Inflammatory macrophage treated with lipopolysaccharide for 1 hour (primary cell): ENCODE measurements at places on chromosomes 1 and 21.

- no peak for DNase-seq
Measured at GRCh38 chr1:70101774-70102173, 103.6 kb downstream of the LRRC40 start.

GRCh38 chr1:54408147-54409066, 2.2 kb upstream of the SSBP3 start:
- DNase-seq = peak; percentile 74

GRCh38 chr1:20102875-20103274, 16.5 kb downstream of the PLA2G2D start:
- no peak for DNase-seq

DNA sequence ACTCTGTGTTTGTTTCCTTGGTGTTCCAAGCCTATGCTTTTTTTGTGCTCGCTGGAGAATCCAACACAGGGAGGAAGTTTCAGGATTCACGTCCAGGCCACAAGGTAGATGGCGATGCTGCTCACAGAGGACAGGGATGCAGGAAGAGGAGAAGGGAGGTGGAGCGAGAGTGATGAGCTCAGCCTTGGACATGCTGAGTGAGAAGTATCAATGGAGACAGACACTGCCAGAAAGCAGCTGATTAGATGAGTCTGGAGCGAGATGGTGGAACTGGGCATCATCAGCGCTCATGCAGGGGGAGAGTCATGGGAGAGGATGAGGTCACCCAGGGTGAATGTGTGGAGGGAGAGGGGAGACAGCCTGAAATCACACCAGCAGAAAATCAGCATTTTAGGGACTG, 110.0 kb downstream of the GLUL start:
- no peak for DNase-seq

DNA sequence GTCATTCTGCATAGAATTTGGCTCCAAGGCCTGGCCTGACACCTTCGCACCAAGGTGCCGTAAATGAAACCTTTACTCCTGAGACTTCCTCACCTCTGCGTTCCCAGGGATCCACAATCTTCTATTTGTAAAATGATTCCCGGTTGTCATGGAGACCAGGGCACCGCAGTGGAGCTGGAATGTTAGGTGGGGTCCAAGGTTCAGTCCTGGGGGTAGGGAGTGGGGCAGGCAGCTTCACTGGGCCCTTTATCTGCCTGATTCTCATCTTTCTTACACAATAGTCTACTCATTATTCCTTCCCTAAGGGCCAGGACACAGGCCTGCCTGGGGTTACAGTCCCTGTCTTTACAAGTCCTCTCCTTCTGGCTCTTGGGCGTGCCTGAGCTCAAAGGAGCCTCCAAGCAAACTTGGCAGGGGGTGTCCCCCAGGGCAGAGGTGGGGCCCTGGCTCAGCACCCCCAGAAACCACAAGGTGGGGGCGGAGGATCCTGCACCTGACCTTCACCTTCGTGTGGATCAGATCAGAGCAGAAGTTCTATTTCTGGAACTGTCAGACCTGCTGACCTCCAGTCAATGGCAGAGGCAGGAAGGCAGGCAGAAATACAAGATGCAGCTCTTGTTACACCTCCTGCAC, 51.1 kb downstream of the RIPK4 start:
- no peak for DNase-seq

GRCh38 chr1:187413405-187414169, 584.8 kb downstream of the PLA2G4A start:
- DNase-seq = no peak

DNA sequence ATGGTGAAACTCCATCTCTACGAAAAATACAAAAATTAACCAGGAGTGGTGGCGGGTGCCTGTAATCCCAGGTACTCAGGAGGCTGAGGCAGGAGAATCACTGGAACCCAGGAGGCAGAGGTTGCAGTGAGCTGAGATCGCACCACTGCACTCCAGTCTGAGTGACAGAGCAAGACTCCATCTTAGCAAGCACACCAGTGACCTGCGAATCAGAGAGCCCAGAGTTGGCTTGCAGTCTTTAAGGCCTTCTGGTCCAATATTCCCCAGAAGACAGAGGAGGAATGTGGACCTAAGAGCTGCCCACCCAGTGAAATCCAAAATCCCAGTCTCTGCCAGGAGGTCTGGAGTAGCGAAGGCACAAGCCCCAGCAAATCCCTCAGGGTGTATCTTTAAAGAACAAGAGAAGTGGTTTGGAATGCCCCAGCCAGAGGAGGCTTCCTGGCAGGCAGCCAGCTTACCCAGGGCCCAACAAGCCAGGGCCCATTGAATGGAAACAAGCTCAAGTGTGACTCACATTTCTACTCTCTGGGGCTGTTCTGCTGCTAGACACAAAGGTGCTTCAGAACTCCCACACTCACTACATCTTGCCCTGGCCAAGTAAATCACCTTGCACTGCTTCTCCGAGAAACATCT, 23.9 kb downstream of the GPR161 start:
- DNase-seq = peak; percentile 19

GRCh38 chr21:26843933-26844257, 1.3 kb downstream of the ADAMTS1 start:
- no peak for DNase-seq

- no peak for DNase-seq
Measured at GRCh38 chr1:192448026-192448578, 127.5 kb upstream of the RGS1 start.

GRCh38 chr1:215423288-215423687, 143.8 kb upstream of the KCTD3 start:
- DNase-seq = no peak

DNA sequence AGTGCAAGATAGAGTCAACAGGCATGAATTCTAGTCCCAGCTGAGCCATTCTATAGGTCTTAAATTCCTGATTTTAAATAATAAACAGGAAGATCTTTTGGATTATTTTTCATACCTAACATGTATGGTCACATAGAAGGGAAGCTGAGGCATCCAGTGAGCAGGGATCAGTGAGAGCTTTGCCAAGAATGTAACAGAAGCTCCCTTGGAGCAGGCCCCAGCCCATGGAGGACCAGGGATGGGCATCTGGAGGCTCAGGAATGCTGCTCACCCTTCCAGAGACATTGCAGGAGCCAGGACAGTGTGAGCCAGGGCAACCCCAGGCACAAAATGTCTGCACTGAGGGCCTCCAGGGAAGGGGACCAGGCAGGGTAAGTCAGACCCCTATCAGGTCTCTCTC, 54.4 kb upstream of the KCND3 start:
- no peak for DNase-seq

GRCh38 chr1:186845576-186846210, 16.9 kb downstream of the PLA2G4A start:
- DNase-seq = peak; percentile 77

DNA sequence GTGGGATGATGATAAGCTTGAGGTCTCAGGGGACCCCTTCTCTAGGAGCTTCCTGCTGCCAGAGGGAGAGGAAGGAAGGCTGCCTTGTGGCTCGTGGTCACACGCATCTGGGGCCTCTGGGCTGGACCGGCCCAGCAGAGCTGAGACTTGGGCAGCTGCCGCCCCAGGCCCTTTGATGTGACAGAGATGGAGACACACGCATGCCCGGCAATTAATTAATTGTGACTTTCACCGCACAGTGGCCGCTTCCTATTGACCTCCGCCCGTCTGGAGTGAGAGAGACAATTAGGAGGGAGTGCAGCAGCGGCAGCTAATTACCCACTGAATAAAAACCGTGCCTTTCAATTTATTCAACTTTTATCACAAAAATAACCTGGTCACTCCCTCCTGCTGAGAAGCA, 16.6 kb upstream of the C1QA start:
- DNase-seq = no peak

DNA sequence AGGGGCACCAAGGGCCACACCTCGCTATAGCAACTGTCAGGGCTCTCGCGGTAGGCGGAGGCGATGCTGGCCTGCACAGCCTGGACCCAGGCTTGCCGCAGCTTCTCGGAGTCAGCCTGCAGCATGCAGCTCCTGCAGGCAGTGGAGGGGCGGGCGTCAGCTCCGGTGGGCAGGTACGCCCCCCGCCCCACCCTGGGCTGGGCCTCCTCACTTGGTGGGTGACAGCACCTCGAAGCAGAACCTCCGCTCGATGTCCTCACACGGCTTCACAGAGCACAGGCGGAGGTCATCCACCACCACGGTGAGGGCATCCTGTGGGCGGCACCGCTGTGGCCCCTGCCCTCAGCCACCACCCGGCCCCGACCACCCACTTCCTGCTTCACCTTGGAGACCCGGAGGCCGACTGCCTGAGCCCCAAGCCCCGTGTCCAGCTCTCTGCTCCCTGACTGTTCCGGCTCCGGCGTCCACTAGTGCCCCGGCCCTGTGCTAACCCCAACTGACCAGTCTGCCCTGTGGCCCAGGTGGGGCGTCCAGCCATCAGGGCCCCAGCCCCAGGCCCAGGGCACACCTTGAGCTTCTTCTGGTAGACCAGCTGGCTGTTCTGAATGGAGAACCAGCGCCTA, 9.8 kb downstream of the ACAP3 start:
- no peak for DNase-seq

DNA sequence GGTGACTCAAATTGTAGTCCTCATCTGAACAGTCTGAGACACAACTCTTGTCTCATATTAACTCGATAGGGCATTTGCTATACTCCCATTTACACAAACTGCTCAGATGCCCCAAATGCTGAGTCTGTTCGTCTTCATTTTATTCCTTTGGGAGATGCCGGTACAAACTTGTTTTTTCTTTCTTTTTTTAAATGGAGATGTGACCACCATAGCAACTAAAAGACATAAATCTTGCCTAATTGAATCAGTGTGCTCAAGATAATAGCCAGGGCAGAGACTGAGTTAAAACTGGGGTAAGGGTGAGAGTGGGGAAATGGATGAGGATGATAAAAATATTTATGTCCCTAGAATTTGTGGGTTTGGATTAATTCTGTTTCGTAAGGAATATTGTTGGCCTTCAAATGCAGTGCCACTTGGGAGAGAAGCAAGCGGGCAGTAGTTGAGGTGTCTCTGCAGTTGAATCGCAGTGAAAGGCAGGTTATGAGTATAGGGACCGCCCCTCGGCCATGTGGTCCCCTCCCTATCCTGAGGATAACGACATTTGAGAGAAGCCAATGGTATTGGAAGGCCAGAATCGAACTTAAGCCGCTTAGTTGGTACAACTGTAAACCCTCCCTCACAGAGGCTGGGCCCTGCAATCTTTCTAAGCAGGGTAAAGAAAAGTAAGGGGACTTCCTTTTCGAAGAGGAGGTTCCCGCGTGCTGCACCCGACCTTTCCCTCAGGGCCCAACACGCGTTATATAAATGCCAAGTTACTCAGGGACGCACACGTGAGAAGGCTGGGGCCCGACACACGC, 859 bp upstream of the LRRC8B start:
- no peak for DNase-seq

GRCh38 chr1:13892671-13893325, 192.8 kb downstream of the PRDM2 start:
- no peak for DNase-seq

DNA sequence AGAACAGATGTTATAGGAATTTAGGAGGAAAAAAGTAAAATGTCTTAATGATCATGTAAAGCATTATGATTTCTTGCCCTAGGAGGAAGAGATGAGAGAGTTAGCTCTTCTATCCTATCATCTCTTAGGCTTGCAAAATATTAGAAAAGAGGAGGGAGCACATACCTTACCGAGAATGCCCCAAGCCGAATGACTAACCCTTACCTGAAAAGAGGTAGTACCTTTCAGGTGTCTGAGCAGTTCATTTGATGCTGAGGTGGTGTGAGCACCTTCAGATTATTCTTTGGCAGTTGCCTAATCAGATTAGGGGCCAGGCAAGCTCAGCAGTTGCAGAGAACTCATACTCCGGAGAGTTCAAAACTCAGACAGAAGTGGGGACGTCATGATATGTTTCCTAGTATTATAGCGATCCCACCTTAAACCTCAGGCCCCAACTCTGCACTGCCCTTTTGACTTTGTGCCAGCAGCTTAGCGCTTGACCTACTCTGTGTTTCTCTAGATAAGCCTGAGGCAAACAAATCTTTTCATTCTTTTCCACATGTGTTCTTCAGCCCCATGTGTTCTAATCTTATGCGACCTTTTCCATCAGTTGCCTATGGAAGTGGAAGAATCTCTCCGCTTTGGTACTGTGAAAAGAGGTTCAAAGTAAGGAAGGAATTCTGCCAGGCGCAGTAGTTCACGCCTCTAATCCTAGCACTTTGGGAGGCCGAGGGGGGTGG, 52.5 kb downstream of the ATP2B4 start:
- no peak for DNase-seq

DNA sequence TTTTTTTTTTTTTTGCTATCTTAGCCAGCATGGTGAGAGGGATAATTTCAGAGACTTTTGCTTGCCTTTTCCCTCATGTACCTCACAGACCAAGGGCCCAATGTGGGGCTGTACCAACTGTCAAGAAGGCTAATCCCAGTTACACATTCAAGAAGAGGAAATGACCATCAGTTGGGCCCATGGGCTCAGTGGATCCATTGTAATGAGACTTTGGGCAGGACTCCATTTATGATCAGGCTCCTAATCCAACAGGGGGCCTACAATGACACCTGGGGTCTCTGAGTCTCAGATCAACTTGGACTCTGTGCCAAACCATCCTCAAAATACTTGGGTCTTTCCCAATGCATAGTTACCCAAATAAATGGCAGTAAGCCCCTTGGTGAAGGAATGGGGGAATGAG, 450.4 kb upstream of the VAMP3 start:
- no peak for DNase-seq

- DNase-seq = peak; percentile 14
Measured at GRCh38 chr1:62528015-62528414, 69.3 kb upstream of the ANGPTL3 start.

DNA sequence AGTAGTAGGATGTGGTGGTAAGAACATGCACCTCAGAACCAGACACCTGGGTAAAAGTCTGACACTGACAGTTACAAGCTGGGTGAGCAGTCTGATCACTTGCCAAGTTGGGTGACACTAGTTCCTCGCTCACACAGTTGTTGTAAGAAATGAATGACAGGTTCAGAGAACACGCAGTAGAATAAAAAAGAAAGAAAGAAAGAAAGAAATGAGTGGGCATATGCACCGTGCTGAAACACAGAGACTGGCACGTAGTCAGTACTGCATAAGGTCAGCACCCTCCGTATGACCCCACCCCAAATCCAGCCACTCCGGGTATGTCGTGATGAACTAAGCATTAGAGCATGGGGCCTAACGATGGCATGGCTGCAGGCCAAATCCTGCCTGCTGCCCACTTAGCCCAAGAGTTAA, 90.6 kb downstream of the GLUL start:
- DNase-seq = no peak

- DNase-seq = no peak
Measured at GRCh38 chr1:201719812-201720521, 109.0 kb upstream of the IPO9 start.

- DNase-seq = peak; percentile 41
Measured at GRCh38 chr1:173093691-173094445, 43.1 kb upstream of the TNFSF18 start.
